Naive thymus-derived CD4-positive, alpha-beta T cell (primary cell): ENCODE measurements at places on chromosomes 11 and 22.

DNA sequence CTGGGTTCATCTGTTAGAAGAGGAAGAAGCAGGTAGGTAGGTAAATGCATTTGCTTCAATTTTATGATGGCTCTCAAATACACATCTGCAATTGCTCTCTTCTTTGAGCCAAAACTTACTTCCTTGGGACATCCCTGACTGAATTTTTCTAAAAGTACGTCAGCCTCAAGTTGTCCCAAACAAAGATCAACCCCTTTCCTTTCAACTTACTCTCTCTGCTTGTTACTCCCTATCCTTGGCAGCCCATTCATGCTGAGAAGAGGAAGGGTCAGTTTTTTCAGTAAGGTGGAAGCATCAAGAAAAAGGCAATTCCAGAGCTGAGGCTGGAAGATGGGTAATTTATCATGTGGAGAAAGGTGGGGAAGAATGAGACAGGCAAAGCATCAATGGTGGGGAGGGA, 111.2 kb downstream of the LRRC32 start:
- no peak for DNase-seq

GRCh38 chr11:76752321-76753143, 30.6 kb upstream of the TSKU start:
- no peak for DNase-seq

DNA sequence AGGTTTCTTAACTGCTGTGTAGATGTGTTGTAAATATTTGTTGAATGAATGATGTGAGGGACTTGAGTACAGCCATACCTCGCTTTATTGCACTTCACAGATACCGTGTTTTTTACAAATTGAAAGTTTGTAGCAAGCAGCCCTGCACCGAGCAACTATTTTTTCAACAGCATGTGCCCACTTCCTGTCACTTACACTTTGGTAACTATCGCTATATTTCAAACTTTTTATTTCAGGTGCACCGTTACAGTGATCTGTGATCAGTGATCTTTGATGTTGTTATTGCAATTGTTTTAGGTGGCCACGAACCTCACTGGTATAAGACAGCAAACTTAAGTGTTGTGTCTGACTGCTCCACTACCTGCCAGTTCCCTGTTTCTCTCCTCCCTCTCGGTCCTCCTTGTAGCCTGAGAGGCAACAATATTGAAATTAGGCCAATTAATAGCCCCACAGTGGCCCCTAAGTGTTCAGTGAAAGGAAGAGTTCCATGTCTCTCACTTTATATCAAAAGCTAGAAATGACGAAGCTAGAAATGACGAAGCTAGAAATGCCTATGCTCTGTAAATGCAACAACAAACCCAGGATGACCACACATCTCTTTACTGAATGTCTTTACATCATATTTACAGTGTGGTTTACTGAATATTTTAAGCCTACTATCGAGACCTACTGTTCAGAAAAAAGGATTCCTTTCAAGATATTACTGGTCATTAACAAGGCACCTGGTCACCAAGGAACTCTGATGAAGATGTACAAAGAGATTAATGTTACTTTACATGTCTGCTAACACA, 1.0 kb downstream of the SFI1 start:
- DNase-seq = peak; percentile 65

DNA sequence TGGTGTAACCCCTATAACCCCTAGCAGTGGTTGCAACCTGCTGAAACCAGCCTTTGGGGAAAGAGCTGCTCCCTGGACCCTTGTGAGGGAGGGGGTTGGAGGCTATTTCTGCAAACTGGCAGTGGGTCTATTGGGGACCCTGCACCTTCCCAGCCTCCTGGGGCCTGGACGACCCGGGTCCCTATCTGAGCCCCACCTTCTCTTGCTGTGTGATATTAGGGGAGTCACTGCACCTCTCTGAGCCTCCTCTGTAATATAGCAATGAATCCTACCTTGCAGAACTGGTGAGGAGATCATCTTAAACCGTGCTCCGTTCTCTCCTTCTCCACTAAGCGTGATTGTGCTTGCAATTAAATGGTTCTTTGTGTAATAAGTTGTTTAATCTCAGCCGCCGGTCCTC, 24.0 kb upstream of the MPPED1 start:
- DNase-seq = no peak
